ENCODE measurements at places on chromosomes 3 and 15. TPM values are rescaled to one million over a fixed set of nuclear protein-coding genes. Genes with fewer than 3 reads are reported as not detected.

GRCh38 chr3:56911363-56911762 is 109.6 kb upstream of the ARHGEF3 start:
- DNase-seq, result no peak

PLCH1 gene
- total RNA-seq, result 9.6 TPM

MOBP gene
- total RNA-seq, result 0.16 TPM

DNA sequence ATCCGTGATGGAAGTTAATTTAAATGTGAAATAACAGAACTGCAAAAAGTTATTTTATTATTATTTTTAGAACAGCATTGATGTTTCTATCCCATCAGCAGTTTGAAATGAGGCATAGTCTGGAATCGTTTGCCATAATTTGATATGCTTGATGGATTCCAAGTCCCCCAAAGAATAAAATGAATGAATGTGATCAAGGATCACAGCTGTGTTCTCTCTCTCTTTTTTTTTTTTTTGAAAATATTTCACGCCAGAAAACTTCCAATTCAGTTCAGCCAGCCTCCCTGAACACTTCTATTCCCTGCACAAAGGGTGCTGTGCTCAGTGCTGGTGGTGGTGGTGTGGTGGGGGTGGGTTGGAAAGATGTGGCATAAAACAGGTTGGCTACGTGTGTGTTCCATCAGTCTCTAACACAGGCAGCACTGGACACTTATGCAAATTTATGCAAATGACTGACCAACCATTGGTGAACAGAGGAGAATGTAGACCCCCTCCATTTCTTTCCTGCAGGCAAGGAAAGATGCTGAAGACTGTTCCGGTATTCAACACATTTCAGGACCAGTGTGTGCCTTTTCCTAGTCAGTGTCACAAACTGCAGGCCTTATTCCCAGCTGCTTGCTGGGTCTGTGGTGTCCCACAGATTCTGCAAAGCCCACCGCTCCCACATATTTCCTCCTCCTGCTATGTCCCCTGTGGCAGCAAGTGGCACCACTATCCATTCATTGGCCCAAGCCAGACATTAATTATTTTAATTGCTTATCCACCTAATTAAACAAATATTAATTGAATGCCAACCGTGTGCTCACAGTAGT is 10.6 kb downstream of the ARNT2 start:
- DNase-seq, result no peak

- DNase-seq, result no peak
Observed at GRCh38 chr15:62498712-62499111, 333.6 kb upstream of the C2CD4B start.

IMPG2 gene
- 0.26 TPM for total RNA-seq

GRCh38 chr15:78082106-78082742 is 4.7 kb upstream of the TBC1D2B start:
- no peak for DNase-seq

DNA sequence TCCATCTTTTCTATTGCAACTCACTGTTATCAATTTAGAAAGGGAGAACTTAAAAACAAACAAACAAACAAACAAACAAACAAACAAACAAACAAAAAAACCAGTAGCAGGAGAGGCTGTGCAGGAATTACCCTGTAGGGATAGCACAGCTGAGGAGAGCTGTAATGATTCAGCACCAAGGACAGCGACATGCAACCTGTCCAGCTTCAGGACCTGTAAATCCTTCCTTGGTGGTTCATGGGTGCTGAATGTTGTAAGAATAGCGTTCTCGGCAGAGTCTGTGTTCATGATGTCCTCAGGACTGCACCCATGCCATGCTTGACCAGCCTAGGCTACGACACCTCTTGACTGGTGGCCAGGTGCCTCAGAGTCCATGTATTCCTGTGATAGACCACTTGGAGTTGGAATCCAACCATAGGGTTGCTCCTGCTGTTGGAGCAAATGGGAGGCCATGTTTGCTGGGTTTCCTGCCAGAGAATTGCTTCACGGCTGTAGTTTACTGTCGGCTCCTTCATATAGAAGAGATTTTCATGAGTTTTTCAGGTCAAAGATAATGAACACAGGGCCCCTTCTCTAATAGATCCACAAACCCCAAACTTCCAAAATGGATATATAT is 65.9 kb downstream of the CACNA2D3 start:
- DNase-seq, result peak; percentile 83

Data from left lung (tissue), 14 donors.